ENCODE measurements at places on chromosomes 12 and 14.

DNA sequence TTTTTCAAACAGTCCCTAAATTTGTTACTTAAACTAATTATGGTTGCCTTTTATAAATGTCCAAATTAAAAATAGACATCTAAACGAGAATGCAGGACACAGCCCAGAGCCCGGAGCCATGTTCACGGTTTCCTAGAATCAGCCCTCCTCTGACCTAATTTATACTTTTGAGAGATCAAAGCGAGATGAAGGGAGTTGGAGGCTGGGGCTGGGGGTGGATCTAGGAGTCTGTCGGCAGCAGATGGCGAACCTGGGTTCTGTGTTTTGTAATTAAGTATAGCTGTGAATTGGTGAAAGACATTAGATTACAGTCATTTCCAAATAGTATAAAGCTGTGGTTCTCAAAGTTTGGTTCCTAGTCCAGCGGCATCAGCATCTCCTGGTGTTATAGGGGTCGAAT lies 210.1 kb downstream of the SLC41A2 start:
- DNase-seq: no peak

- DNase-seq: no peak
These were observed 599.4 kb upstream of the MDGA2 start for GRCh38 chr14:48274826-48275225.

GRCh38 chr12:70366581-70367257 lies 629 bp downstream of the KCNMB4 start:
- DNase-seq: peak; percentile 13

DNA sequence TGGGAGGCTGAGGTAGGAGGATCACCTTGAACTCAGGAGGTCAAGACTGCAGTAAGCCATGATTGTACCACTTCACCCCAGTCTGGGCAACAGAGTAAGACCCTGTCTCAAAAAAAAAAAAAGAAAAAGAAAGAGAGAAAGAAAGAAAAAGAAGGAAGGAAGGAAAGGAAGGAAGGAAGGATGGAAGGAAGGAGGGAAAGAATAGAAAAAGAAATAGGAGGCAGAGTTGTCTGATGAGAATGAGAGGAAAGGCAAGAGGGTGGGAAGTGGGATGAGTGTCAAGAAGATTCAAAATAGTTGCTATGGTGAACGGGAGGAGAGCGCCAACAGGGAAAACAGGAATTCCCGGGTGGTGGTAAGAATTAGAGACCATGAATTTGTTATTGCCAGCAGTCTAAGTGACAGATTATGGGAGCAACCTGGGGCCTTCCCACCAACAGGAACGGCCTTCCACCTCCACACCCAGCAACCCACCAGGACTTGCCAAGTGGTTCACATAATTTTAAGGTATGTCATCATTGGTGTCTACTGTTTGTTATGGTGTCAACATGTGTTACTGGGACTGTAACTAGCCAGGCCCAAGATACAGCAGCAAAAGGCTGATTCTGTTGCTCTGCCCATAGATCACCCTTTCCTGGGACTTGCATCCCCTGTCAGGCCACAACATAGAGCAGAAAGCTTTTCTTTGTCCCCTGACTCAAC lies 36.1 kb upstream of the C12orf76 start:
- DNase-seq: no peak

DNA sequence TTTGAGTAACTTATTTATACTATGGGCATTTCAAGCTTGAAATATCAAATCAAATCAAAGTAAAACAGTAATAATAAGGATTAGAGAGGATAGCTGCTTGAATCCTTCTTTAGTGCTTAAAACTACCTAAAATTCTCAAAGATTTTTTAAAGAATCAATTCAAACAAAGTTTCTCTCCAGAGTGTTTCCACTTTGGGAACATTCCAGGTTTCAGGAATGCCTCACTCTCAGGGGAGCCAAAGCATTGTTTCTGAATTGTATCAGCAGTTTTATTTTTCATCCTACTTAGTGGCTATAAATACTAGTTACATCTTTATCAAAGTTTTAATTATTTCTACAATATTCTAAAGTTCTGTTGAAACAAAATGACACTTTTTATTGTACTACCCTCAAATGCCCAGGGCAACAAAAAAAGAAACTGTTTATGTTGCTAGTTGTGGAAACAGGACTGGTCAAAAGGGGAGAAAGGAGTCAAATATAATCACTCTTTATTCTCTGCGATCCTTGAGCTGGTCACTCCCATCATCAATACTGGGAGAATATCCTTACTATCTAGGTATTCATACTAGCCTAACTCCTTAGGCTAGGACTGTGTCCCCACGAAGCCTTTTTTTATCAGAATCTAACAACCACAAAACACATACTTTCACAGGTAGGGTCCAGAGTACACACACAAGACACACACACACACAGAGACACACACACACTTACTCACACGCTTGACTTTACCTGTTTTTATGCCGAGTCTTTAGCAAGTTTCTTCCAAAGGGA lies 598 bp downstream of the RASSF9 start:
- no peak for DNase-seq

DNA sequence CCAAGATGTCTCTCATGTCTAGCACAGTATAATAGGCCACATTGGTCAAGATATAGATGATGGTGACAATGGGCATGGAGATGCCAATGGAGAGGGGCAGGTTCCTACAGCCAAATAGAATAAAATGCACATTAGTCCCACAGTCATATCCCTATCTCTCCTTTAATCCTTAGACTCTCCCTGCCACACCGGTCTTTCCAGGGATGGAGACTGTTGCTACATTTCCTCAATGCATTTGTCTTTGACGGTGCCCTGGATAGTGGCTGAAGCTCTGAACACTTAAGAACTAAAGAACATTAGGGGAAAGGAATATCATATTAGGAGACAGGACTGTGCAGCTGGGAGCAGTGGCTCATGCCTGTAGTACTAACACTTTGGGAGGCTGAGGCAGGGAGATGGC lies 9.7 kb downstream of the OXA1L start:
- DNase-seq: no peak

- no peak for DNase-seq
These were observed 30.1 kb downstream of the SLC35F4 start for GRCh38 chr14:57835766-57836165.

GRCh38 chr12:126156806-126157574 lies 1091.8 kb downstream of the AACS start:
- no peak for DNase-seq

DNA sequence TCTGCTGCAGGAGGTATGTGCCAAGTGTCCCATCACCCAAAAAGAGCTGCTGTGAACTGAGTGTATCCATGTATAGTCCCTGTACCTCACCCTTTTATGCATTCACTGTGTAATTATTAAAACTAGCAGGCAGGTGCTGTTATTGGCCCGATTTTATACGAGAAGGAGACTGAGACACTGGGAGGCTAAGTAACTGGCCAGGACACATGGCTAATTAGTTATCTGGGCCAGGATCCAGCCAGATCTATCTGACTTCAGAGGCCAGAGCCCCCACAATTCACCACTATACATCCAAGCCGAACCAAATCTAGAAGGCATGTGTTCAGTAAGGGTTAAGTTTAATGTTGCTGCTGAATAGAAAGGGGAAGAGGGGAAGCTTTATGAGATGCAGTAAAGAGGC lies 73.4 kb downstream of the FRMD6 start:
- no peak for DNase-seq

Measured in heart left ventricle (tissue), 16 donors.